Osteocyte (in vitro differentiated cells): ENCODE measurements at places on chromosomes 13 and 19.

DNA sequence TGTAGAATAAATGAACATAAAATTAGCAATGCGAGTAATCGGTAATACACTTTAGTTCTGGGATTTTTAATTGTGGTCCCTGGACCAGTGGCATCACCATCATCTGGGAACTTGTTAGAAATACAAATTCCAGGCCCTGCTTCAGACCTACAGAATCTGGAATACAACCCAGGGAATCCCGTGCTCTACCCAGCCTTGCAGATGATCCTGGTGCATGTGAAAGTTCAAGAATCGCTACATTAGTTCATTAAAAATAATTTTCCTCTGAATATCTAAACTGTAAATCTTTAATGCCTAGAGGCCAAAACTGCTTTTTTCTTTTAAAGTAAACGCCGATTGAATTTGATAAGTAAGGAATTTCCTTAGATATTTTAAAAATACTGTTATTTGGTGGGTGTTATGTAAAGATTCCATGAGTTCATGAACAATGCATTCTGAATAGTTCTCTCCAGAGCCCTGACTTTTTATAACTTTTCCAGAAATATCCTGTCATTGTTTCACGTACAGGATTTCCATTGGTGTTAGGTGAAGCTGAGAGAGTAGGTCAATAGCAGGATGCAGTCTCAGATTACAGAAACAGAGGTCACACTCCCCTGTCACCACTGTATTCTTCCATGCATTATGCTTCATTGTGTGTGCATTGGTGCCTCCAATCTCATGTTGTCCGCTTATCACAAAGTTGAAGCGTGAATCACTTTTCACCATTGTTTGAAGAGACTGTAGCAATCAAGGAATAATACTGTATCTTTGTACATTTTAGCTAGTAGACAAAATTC, 596.5 kb upstream of the KLF12 start:
- DNase-seq, result no peak

DNA sequence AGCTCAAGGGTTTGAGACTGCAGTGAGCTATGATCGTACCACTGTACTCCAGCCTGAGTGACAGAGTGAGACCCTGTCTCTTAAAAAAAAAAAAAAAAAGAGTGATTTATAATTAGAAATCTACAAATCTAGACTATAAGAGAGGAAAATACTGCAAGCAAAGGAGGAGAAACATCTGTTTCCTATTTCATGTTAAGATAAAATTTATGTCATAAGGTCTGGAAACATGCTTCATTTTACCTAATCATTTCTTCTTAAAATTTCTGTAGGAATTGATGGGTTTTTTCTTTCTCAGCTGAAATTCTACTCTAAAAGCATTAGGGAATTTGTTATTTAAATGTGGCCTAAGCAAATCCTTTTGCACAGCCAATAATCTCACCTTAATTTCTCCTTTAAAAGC, 53.2 kb downstream of the C13orf42 start:
- DNase-seq, result no peak

GRCh38 chr13:94598281-94598680, 2.3 kb upstream of the TGDS start:
- DNase-seq, result no peak

- DNase-seq, result no peak
Measured at GRCh38 chr13:34931572-34931971, 10.5 kb upstream of the NBEA start.

DNA sequence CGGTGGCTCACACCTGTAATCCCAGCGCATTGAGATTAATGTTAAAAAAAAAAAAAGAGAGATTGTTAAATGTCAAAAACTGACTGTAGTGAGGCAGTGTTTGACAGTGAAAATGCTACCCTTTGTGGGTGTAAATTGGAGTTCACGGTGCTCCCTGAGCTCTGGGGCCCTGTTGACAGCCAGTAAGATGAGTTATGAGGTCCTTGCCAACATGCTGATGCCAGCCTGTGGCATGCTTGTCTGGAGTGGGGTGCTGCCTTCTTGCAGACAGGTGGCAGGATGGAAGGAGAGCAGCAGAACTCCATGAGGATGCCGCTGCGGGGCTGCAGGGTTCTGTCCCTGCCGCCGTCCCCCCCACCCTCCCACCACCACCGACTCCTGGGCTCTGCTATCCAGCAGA, 25.9 kb downstream of the PRAM1 start:
- DNase-seq, result no peak

GRCh38 chr13:53191091-53191490, 162.5 kb downstream of the OLFM4 start:
- no peak for DNase-seq

GRCh38 chr19:15595069-15595468, 19.9 kb upstream of the CYP4F8 start:
- DNase-seq, result peak; percentile 27

GRCh38 chr13:109695402-109696190, 90.8 kb downstream of the IRS2 start:
- no peak for DNase-seq

GRCh38 chr13:73015805-73016204, 43.0 kb upstream of the KLF5 start:
- DNase-seq, result no peak

DNA sequence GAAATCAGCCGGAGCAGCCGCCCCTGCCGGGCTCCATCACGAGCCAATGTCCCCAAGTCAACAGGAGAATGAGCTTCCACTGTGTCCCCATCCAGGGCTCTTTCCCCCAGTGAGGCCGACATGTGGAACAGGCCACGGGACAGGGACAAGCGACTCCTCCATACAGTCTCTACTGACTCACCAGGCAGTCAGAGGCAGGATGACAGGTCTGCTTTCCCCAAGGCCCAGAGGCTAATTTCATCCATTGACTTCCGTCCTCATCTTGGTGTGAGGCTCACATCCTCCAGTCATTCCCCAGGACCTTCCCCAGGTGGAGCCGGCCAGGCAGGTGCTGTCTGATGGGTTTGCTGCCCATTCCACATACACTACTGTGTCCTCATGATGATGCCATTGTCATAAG, 3.5 kb downstream of the CEACAM6 start:
- DNase-seq, result no peak

- peak; percentile 36 for DNase-seq
Measured at GRCh38 chr19:55882626-55883025, 46.3 kb downstream of the NLRP4 start.

DNA sequence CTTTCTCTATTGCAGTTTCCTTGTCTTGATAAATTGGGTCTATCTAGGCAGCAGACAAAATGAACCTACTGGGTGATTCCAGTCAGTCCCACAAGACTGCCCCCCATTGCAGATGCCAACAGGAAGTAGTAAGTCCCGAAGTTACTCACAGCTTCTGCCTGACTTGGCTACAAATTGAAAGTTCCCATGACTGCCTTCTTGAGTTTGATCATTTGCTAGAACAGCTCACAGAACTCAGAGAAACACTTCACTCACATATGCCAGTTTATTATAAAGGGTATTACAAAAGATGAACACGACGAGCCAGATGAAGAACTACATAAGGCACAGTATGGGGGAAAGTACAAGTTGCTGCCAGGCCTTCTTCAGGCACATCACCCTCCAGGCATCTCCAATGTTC, 50.0 kb downstream of the TEX26 start:
- DNase-seq, result no peak

DNA sequence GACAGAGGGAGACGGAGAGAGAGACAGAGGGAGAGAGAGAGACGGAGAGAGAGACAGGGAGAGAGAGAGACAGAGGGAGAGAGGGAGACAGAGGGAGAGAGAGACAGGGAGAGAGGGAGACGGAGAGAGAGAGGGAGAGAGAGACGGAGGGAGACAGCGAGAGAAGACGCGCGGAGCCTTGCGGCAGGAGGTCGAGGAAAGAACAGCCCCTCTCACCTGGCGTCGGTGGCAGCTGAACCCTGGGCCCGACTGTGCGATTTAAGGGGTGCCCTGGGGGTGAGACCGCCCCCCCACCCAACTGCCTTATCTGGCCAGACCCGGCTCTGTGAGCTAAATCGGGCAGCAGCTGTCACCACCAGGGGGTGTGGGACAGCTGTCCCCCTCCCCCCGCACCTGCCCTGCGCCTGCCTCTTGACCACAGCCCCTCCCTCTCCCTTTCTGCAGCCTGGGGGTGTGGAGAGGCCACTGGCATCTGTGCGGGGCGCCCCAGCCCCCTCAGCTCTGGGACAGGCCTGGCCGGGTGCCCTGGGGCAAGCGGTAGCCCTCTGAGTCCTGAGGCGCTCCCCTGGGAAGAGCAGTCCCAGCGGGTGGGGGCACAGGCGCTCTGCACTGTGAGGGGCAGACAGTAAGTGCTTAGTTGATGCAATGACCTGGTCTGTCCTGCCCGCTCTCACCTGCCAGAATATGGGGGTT, 10.8 kb downstream of the JOSD2 start:
- no peak for DNase-seq

DNA sequence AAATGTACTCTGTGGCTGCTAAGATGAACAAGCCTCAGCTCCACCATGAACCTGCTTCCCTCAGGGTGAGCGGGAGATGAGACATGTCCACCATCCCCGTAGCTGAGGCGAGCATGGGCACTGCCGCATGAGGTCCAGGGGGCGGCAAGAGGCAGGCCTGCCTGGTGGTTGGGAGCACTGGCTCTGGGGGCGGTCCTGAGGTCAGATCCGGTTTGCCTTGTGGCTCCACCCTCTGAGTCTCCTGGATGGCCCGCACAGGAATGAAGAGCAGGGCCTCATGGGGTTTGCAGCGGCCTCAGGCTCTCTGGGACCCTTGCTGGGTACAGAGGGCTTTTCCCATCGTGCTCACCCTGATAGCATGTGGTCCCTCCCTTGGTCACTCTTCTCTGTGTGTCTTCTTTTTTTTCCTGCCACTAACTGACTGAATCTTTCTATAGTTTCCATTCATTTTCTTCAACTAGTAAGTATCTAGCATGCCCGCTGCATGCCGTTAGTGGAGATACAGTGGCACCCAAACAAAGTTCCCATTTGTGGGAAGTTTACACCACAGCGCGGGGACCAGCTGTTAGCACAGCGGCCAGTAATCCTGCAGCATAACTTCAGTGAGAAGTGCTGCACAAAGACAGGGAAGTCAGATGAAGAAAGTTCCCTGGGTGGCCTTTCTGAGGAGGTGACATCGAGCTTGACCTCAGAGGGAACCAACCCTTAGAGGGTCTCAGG, 37.3 kb downstream of the CAPN12 start:
- DNase-seq, result no peak

DNA sequence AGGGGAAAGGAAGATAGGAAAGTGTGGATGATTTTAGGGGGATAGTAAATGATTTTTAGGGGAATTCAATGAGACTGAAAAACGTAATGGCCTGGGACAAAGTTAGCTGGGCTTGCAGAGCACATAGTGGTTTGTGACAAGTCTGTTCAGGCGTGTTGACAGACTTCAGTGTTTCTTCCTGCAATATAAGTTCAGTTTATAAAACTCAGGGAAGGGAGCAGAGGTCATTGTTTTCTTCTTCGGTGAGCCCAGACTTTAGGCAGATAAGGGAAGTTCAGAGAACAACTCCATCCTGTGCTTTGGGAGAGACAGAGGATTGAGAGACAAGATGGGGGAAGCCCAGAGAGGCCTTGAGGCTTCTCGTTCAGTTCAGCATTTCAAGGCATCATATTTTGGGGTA, 45.2 kb upstream of the SLC7A1 start:
- no peak for DNase-seq

GRCh38 chr13:76832258-76832988, 53.8 kb downstream of the KCTD12 start:
- no peak for DNase-seq

- no peak for DNase-seq
Measured at GRCh38 chr13:66830940-66831716, 399.0 kb downstream of the PCDH9 start.

DNA sequence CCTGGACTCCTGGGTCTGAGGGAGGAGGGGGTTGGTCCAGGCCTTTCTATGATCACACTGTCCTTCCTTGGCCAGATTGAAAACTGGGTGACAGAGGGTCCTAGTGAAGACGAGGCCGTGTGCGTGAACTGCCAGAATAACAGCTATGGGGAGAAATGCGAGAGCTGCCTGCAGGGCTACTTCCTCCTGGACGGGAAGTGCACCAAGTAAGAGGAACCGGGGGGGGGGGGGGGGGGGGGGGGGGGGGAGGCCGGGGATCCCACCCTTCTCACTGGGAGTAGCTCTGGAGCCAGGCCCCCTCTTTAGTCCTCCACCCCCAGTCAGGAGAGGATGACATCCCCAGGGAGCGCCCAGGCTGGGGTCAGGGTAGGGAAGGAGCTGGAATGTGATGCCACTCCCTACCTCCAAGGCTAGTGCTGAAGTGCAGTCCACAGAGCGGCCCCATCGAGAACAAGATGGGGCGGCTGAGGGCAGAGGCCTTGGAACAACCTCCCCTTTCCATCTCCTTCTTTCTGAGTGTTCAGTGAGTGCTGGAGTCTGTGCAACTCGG, 19.4 kb downstream of the CNFN start:
- no peak for DNase-seq

GRCh38 chr13:32538143-32538620, 413 bp downstream of the N4BP2L2 start:
- DNase-seq, result no peak

DNA sequence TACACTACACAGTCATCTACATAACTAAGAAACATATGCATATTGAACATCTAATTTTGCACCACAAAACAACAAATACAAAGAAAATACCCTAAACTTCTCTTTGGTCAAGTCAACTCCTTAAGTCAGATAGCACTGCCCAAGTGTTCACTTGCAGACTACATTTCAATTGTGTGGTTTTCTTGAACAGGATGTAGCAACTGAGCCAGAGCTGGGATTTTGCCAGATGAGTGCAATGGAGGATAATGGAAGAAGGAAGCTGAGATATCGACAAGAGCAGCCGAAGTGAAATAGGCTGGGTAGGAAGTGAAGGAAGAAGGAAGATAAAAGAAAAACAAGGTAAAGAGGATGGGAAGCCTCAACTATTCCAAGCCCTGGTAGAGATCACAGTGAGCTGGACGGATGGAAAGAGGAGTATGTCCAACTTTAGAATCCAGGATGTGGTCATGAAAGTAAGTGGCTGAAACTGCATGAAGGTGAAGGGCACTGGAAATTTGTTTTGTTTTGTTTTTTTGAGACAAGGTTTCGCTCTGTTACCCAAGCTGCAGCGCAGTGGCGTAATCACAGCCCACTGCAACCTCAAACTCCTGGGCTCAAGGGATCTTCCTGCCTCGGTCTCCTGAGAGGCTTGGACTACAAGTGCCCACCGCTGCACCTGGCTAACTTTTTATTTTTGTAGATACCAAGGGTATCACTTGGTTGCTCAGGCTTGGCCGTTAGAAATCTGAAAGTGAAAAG, 15.0 kb downstream of the NUFIP1 start:
- no peak for DNase-seq

DNA sequence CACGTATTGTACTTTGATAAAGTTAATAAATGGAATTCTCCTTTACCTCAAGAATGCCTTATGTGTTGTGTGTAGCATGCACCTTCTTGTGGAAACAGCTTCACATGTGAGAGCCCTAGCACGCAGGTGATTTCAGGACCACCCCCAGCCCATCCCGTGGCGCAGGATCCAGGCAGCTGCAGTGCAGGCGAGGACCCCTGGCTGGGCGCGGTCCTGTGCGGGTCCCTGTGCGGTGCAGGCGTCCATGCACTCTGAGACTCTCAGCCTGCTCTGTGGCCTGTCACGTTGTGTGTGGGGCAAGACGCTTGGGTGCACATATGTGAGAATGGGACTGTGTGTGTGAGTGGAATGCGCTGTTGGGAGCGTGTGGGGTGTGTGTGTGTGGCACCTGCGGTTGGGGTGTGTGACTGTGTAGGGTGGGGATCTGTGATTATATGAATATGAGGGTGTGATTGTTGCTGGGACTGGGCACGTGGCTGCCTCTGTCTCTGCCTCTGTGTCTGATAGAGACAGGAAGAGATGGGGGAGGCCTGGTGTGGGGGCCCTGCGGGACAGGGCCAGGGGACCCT, 30.8 kb downstream of the WTIP start:
- DNase-seq, result no peak
